ENCODE measurements at places on chromosomes 5 and 9.

GRCh38 chr9:68808338-68808890, 103.4 kb downstream of the PIP5K1B start:
- DNase-seq, result peak; percentile 95

DNA sequence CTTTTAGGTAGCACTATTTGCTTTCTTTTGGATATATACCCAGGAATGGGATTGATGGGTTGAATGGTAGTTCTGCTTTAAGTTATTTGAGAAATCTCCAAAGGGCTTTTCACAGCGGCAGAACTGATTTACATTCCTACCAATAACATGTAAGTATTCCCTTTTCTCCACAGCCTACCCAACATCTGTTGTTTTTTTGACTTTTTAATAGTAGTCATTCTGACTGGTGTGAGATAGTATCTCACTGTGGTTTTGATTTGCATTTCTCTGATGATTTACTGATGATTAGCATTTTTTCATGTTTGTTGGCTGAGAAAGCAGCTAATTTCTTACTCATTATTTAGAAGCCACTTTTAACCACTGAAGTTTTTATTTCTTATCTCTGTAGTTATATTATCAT, 221.1 kb upstream of the ACTBL2 start:
- DNase-seq, result no peak

- DNase-seq, result no peak
Measured at GRCh38 chr5:91079037-91079436, 304.1 kb downstream of the ARRDC3 start.

DNA sequence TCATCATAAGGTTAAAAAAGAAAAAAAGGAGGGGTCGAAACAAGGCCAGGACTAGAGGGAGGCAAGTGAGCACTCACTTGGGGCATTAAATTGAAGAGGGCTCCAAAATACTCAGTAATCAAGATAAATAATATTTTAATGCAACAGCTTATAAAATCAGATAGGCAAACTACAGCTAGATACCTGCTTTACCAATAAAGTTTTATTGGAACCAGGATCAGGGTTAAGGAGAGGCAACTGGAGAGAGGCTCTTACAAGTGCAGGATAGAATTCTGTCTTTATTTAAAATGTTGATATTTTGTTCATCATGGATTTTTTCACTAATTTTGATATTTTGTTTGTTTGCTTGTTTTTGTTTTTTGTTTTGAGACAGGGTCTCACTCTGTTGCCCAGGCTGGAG, 30.3 kb upstream of the PURA start:
- DNase-seq, result no peak

GRCh38 chr9:124782661-124783574, 6.0 kb downstream of the OLFML2A start:
- DNase-seq, result no peak

DNA sequence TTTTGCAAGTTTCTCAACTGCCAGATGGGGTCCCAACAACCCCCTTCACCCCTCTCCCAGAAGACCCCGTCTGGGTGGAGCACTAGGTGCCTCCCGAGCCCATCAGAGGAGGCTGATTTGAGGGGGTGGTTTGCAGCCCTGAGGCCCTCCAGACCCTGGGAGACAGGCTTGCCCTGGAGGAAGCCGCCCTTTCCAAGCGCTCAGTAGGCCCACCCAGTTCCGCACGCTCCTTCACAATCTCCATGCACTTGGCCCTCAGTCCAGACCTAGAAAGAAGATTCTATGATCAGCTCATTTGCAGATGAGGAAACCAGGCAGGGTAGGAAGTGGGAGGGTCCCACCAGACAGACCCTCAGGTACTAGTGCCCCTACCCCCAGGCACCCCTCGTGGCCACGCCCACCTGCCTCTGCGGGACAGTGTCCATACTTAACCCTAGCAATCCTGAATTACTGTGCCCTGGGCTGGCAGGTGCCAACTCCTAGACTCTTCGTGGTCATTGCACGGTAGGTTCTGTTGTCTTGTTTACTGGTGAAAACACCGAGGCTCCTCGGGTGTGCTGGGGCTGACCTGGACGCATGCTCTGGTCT, 22.3 kb downstream of the OR2V1 start:
- DNase-seq, result no peak

- no peak for DNase-seq
Measured at GRCh38 chr9:21454149-21454548, 13.9 kb downstream of the IFNA1 start.

DNA sequence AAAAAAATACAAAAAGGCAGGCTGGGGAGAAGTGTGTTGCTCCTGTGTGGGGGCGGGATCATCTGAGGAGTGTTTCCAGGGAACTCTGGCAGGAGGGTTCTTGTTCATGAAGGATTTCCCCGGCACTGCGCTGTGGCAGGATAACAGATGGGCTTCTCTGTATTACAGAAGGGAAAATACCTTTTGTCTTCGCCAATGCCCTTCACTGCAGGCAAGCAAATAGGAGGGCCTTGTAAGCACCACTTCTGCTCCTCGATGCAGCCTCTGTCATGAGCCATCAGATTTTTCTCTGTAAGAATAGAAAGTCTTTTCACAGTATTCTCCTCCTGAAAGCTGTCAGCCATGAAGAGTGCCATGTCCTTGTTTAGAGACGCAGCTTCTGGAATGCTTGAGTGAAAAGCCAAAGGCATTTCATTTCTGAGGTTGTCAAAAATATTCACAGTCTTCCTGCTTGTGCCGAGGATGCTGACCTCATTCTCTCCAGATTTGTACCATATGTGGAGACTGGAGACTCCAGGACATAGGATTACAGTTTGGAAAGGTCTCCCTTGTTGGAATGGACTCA, 294.0 kb downstream of the YTHDC2 start:
- DNase-seq, result no peak

DNA sequence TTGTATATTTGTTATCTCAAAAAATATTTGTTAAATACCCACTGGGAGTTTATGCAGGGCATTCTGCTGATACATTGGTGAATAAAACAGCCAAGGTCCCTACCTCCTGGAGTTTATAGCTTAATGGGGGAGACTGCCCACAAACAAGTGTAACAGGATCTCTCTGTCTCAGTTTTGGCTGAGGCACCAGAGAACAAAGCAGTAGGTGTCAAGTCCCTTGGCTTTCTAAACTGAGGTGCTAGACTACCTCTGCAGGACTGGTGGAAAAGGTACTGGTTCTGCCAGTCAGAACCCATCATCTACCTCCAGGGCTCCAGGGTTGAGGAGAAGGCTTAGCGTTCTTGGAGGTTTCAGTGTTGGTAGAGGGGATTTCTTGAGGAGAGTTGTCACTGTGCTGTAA, 188.4 kb upstream of the ELL2 start:
- no peak for DNase-seq

- no peak for DNase-seq
Measured at GRCh38 chr5:168357876-168358275, 66.4 kb downstream of the WWC1 start.

All from NCI-H1105 treated with DMSO at 0.1 percent for 48 hours (cell line).